ENCODE measurements at places on chromosomes 2 and 18.

DNA sequence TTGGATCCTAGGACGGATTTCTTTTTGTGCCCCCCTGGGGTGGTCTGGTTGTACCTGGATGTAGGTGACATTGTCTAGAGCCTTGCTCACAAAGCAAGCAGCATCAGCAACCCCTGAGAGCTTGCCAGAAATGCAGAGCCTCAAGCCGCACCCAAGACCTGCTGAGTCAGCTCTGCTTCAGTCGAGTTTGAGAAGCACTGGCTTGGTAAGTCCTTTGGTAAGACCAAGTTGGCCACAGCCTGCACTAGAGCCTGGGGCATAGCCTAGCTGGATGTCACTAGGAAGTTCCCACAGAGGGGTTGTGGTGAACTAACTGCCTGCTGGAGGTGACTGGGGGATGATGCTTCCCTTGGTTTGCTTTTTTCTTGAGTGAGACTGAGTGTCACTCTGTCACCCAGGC, 6.2 kb downstream of the ABCG5 start:
- no peak for DNase-seq

DNA sequence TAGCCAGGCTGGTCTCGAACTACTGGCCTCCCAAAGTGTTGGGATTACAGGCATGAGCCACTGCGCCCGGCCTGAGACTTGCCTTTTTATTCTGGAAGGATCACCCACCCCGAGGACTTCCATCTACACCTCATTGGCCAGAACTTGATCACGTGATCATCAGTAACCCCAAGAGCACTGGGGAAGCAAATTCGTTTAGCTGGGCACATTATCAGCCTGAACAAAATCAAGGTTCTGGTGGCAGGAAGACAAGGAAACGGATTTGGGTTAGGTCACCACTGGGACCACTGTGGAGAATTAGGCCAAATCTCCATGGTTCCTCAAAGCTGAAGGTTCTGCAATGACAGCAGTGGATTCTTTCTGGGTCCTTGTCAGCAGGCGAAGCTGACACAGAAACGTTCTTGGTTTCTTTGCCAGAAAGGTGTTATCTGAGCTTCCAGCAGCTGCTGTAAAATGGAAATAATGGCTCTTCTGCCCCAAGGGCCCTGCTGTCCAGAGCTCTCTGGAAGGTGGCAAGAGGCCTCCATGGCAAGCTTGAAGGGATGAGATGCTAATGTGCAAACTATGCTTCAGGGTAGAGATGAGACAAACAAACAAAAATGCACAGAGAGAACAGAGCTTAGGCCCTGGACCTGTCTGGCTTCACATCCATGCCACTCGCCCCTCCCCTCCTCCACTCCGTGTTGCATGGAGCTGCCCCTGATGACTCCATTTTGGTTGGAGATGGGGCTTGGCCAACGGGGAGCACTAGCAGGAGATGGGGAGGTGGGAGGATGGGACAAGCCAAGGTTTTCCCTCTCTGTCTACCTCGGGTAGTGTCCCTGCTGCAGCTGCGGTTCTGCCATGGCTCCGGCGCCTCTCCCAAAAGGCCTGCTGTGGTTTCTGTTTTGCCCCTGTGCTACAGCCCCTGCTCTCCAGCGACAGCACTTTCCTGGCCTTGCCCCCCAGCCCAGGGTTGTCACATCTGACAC, 28.4 kb downstream of the TMEM177 start:
- peak; percentile 36 for DNase-seq

DNA sequence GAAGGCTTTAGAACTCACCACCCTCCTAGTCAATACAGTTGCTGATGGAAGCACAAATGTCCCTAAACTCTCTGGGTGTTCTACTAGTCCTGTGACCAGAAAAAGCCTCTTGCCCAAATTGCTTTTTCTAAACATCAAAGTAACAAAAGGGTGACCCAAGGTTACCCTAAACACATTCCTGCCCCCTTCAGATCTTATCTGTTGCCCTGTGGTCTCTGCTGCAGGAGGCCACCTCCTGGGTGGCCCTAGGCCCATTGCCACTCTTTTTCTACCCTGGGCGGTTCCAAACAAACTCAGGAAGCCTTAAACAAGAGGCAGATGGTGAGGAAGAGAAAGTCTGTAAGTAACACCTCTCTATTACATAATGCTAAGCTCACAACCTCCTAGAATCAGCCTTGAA, 3.3 kb downstream of the RNF152 start:
- DNase-seq: peak; percentile 64

- DNase-seq: peak; percentile 86
Measured at GRCh38 chr2:3001615-3002560, 375.7 kb downstream of the EIPR1 start.

- DNase-seq: no peak
Measured at GRCh38 chr2:120132190-120132589, 91.0 kb downstream of the TMEM185B start.

DNA sequence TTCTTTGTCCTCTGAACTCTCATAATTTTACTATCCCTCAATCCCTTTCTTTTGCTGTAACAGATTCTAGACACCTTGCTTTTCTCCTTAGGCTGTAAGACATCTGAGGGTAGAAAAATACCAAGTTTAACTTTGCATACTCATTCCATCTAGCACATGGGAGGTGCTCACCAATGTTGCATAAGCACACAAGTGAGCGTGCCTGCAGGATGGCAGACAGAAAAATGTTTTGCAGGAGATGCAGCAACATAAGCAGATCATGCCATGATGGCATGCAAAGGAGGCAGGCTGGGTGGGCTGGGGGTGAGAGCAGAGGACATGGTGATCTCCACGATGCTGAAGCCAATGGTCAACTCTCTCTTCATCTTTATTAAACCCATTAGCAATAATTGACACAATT, 24.1 kb downstream of the CYRIA start:
- no peak for DNase-seq

GRCh38 chr2:134190062-134190806, 63.6 kb upstream of the MGAT5 start:
- DNase-seq: no peak

DNA sequence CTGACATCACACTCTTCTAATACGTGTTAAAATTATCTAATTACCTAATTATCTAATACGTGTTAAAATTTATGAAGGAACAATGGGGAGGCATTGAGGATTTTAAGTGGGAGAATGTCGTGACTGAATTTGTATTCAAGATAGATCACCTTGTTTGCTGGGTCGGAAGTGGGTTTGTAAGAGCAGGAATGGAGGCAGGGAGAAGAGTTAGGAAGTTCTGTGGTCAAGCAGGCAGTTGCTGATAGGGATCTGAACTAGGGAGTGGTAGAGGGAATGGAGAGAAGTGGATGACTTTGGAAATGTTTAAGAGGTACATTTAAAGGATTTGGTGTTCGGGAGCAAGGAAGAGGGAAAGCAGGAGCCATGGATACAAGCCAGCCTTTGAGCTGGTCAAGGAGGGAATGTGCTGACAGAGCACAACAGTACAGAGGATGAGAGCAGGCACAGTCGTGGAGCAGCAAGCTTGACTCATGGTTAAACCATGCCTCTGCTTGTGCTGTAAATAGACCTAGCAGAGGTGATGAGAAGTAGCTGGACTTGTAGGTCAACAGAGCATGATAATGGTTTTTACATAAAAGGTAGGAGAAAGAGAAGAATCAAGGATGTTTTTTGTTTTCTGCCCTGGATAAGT, 16.2 kb downstream of the IL18RAP start:
- DNase-seq: no peak

DNA sequence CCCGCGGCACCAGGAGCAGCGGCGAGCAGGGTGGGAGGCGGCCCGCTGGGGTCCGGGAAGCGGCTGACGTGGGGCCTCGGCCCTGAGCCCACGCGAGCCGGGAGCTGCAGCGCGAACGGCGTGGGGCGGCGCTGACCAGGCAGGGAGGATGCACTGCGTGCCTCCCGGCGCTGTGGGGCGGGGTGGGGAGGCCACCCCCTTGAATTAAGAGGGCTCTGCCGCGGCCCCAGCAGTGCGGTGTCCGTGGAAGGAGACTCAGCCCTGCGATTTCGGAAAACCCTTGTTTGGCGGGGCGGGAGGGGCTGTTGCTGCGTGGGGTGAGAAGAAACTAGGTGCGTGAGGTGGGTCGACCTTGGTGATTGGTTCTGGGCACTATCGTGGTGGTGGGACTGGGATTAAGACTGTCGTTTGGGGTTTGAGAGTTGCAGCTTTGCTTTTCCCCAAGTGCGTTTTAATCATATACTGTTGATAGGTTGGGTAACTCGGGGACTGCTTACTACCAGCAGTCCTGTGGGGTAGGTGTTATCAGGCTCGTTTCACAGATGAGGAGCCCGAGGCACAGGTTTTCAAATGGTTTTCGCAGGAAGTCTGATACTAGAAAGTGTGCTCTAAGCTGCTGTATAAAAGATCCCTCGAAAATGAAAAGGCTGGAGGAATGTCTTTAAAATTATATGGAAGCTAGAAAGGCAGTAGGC, 722 bp downstream of the ACSL3 start:
- DNase-seq: peak; percentile 46

GRCh38 chr2:149825473-149825872, 237.9 kb upstream of the MMADHC start:
- no peak for DNase-seq

GRCh38 chr18:67651438-67651837, 134.9 kb upstream of the DSEL start:
- no peak for DNase-seq

DNA sequence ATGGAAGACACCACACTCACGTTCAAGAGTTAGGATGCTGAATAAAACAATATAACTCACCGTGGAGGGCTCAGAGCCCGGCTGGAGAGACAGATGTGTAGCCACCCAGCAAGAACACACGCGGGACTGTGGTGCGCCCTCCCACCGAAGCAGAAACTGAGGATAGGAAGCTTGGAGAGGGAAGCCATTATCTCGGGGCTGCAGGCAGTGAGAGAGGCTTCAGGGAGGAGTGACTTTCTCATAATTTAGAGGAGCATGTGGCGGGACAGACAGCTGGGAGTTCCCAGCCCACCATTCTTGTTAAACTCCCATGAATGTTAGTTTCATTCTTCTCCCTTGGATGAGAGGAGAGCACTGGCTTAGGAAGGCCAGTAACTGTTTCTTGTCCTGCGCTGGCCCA, 96.4 kb downstream of the MAPRE2 start:
- DNase-seq: no peak

DNA sequence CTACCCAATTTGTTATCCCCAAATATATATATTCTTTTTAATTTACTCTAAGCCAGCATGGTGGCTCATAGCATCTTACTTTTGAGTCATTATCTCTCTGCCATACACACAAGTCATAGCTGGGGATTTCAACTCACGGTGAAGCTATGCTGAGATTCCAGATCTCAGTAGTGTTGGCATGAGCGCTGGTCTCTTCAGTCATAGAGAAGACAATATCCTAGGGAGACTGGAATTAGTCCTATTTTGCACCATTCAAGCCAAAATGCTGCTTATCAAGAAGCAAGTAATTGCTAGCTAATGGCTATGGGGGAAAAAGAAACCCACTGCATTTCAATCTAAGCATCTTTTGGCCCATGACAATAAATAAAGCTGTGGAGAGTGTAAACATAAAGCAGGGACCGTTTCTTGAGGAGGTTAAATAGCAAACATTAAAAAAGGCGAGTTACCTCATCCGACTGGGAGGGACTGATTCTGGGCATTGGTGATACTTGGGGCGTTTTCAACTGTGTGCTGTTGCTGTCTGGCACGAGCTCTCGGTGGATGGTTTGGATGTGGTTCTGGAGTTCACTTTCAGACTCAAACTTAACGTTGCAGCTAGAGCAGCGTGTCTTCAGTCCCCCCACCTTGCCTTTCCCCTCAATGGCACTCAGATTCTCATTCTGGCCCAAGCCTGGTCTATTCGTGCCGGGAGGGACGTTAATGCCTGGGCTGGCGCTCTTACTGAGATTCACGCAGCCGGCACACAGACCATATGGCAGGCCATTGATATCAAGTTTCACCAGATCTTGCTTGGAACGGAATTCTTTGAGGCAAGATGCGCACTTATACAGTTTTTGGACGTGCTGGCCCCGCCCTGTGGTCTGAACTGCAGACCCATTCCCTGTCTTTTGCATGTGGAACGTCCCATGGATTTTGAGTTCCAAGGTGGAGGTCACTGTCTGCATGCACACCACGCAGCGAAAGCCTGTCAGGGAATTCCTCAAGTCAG, 127.8 kb downstream of the ZNF521 start:
- DNase-seq: no peak

- no peak for DNase-seq
Measured at GRCh38 chr2:149538138-149538833, 49.3 kb downstream of the MMADHC start.

DNA sequence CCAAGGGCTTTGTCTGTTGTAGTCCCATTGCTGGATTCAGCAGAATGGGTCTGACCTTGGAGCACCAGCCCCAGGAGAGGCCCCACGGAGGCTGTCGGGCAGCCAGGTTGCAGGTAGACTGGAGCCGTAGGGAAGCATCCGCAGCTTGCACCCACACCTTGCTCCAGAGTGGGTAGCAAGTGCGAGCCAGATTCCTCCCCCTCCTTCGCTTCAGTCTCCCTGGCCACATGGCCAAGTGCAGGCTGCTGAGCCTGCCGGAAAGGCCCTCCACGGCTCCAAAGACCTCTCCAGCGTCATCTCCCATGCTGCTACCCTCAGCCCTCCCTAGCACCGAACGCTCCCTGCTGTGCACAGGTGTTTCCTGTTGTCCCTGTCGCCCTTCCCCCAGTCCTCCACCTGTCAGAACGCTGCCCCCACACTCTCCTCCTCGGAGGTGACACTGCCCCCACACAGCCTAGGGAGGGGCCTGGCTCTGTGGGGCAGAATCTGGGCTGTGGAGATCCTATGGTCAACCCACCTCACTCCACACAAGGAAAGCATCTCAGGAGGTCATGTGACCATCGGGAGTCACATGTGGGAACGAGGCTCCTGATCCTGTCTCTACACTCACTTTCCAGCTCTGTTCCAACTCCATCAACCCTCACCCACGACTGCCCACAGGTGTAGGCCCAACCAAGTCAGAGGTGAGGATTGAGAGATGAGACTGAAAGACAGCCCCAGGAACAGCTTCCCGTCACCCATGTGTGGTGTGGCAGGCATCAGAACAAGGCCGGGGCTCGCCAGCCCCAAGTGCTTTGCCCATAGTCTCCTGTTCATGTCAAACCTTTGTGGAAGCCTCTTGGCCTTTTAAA, 8.3 kb downstream of the KCNF1 start:
- DNase-seq: no peak

DNA sequence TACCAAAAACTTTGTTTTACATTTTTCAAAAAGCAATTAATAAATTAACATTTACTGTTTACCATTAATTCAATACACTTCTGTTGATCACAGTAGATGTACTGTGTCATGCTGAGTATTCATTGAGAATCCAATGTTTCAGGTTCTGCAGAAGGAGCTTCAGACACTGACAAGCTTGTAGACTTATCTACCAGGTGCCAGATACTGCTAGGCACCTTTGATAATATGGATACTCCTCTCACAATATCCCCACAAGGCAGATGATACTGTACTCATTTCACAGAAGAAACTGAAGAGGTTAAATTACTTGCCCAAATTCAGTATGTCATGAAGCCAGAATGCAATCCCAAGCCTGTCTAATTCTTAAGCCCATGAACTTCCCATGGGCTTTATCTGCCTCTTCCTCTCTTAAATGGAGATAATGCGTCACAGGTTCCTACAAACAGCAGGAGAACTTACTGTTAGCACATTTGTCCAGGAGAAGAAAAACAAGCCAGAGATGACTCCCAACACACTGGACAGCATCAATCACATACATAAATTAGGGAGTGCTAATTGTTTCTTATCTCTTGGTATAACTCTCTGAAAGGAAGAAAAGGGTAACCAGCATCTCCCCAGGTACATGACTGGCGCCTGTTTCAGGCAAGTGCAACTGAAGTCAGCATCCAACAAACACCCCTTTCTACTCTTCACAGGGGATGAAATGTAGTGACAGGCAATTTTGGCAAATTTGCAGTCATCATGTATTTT, 27.4 kb downstream of the ITSN2 start:
- no peak for DNase-seq

- no peak for DNase-seq
Measured at GRCh38 chr2:66561645-66562303, 126.8 kb downstream of the MEIS1 start.

- DNase-seq: no peak
Measured at GRCh38 chr2:132731441-132731840, 61.4 kb upstream of the LYPD1 start.
